Tibial artery (tissue), 4 donors: ENCODE measurements at places on chromosomes 1 and 21.

GRCh38 chr1:162500805-162501204 is 3.2 kb downstream of the UHMK1 start:
- peaks cover 52% of the 10 kb centered on the region for H3K36me3 ChIP-seq
- peaks cover 21% of the 10 kb centered on the region for H3K4me1 ChIP-seq
- no peak for DNase-seq
- H3K4me3 ChIP-seq, result no peak overlapping the region
- no peak overlapping the region for H3K27ac ChIP-seq

DNA sequence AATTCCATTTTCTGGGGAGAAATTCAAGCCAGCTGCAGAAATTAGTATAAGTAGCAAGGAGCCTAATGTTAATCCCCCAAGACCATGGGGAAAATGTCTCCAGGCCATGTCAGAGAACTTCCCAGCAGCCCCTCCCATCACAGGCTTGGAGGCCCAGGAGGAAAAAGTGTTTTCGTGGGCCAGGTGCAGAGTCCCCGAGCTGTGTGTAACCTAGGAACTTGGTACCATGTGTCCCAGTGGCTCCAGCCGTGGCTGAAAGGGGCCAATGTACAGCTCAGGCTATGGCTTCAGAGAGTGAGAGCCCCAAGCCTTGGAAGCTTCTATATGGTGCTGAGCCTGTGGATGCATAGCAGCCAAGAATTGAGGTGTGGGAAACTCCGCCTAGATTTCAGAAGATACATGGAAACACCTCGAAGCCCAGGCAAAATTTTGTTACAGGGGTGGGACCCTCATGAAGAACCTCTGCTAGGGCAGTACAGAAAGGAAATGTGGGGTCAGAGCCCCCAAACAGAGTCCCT is 286.3 kb downstream of the MATN1 start:
- H3K27ac ChIP-seq, result no peak overlapping the region
- H3K4me1 ChIP-seq, result no peaks in the 10 kb centered on the region
- DNase-seq, result no peak
- no peak overlapping the region for H3K4me3 ChIP-seq

- H3K36me3 ChIP-seq, result peaks cover 23% of the 10 kb centered on the region
- no peaks in the 10 kb centered on the region for H3K27me3 ChIP-seq
- DNase-seq, result peak; percentile 65
Measured at GRCh38 chr21:33265664-33266049, 510 bp upstream of the IL10RB start.

- no peak overlapping the region for H3K27ac ChIP-seq
- no peak overlapping the region for H3K4me3 ChIP-seq
- H3K27me3 ChIP-seq, result no peaks in the 10 kb centered on the region
- H3K4me1 ChIP-seq, result no peaks in the 10 kb centered on the region
Measured at GRCh38 chr1:112729909-112730308, 14.8 kb upstream of the PPM1J start.

DNA sequence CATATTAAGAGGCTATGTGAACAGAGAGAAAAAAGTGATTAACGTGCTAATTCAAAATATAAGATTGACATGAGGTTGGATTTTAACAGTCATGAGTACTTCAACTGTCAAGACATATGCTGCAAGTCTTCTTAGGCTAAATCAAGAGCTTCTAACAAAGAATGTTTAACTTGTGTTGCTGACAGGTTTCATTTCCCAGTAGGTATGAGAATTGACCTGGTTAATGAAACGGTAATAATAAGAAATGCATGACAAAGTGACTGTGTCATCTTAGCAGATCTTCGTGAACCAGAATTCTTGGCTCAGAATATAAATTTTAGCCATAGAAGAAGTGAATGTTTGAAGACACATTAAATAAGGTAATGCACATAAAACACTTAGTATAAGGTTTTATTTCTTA is 132.6 kb upstream of the PTGFR start:
- H3K27me3 ChIP-seq, result no peaks in the 10 kb centered on the region
- DNase-seq, result no peak
- no peak overlapping the region for H3K4me3 ChIP-seq
- H3K36me3 ChIP-seq, result no peaks in the 10 kb centered on the region
- H3K4me1 ChIP-seq, result no peaks in the 10 kb centered on the region

DNA sequence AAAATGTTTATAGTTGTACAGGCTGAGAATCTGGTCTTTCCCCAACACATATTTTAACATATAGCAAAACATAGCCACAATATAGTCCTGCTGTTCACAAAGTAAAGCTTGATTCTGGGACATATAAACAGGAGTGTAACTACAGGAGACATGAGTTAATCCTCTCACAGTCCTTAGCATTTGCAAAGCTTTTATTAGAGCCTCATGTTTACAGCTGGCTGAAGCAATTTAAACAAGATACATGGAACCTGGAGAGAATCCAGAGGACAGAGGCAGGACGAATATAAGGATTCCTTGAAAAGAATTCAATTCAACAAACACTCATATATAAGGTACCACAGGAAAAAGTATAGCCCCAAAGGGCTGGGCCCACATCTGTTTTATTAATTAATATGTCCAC is 163.4 kb downstream of the ADGRL4 start:
- no peak overlapping the region for H3K27ac ChIP-seq
- peaks cover 8% of the 10 kb centered on the region for H3K4me1 ChIP-seq
- no peaks in the 10 kb centered on the region for H3K27me3 ChIP-seq
- H3K4me3 ChIP-seq, result no peak overlapping the region

DNA sequence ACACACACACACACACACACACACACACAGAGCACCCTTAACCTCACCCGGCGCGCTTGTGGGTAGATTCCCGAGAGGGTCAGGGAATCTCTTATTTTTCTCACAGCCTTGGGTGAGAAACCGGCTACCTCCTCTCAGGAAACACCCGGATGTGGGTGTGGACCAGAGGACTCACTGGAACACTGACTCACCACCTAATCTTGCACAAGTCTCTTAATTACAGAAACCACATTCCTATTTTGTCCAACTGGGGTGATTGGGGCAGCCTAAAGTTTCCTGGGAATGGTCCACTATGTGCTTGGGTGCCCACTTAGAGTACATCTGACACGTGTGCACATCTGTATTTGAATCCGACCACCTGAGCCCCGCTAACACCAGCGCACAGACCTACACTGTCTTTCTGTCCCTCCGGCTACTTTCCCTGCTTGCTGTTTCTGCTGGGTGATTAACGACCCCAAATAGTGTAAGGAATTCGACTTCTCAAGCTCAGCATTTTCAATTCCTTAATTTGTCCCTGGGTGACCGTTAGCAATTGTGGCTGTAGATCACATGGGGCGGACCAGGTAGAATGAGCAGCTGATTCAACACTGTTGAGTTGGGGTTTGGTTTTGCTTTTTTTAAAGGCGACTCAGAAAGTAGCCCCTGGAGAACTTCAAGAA is 14.0 kb upstream of the TBX15 start:
- H3K4me1 ChIP-seq, result peaks cover 30% of the 10 kb centered on the region
- H3K4me3 ChIP-seq, result peak overlapping the region; percentile 63
- H3K27me3 ChIP-seq, result peaks cover 3% of the 10 kb centered on the region

GRCh38 chr1:201288007-201288406 is 4.7 kb downstream of the PKP1 start:
- no peak overlapping the region for H3K27ac ChIP-seq
- DNase-seq, result no peak
- no peaks in the 10 kb centered on the region for H3K27me3 ChIP-seq
- H3K4me1 ChIP-seq, result peaks cover 7% of the 10 kb centered on the region
- H3K36me3 ChIP-seq, result no peaks in the 10 kb centered on the region
- H3K4me3 ChIP-seq, result no peak overlapping the region

DNA sequence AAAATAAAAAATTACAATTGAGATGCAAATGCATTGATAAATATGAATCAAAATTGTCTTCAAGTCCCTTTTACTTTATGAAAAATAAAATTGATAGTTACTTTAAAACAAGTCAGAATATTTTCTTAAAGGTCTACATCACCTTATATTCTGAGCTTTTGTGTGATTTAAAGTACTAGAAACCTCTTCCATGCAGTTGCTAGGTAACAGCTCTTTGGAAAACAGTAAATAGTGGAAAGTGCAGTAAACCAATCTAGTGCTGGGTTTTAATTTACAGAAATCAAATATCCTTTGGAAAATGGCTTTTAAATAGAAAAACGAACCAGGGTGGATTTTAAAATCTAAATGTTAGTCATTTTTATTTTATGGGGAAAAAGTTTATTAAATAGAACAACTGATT is 227.9 kb downstream of the KCNT2 start:
- no peak overlapping the region for H3K27ac ChIP-seq
- no peaks in the 10 kb centered on the region for H3K4me1 ChIP-seq
- H3K4me3 ChIP-seq, result no peak overlapping the region
- no peaks in the 10 kb centered on the region for H3K27me3 ChIP-seq

- H3K27ac ChIP-seq, result no peak overlapping the region
- H3K4me3 ChIP-seq, result no peak overlapping the region
- no peaks in the 10 kb centered on the region for H3K27me3 ChIP-seq
- H3K36me3 ChIP-seq, result no peaks in the 10 kb centered on the region
Measured at GRCh38 chr1:67695963-67696362, 11.0 kb downstream of the GADD45A start.

GRCh38 chr1:30680879-30681278 is 42.5 kb downstream of the MATN1 start:
- H3K36me3 ChIP-seq, result no peaks in the 10 kb centered on the region
- no peaks in the 10 kb centered on the region for H3K27me3 ChIP-seq
- peak; percentile 7 for DNase-seq
- no peak overlapping the region for H3K27ac ChIP-seq

DNA sequence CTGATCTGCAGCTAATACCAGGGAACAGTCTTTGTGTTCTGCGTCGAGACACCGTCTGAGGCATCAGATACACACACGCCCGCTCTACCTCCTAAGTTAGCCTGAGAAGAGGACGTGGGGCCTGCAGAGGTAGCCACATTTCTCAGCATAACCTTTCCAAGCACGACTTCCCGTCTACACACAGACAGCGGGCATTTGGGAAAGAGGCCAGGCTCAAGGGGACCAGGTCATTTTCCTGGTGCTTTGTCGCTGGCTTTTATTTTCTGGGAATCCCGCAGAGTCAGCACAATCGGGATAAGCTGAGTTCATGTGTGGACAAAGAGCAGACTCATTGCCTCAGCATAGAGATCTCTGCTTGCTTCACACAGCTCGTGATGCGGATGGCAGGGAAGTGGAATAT is 72.5 kb upstream of the SMYD2 start:
- DNase-seq, result no peak

GRCh38 chr1:22908880-22909426 is 63.7 kb downstream of the LACTBL1 start:
- DNase-seq, result no peak
- no peak overlapping the region for H3K4me3 ChIP-seq
- no peaks in the 10 kb centered on the region for H3K4me1 ChIP-seq
- no peaks in the 10 kb centered on the region for H3K36me3 ChIP-seq

GRCh38 chr1:245085508-245086095 is 69.2 kb upstream of the KIF26B start:
- H3K27me3 ChIP-seq, result no peaks in the 10 kb centered on the region
- peaks cover 14% of the 10 kb centered on the region for H3K36me3 ChIP-seq
- H3K4me1 ChIP-seq, result no peaks in the 10 kb centered on the region
- DNase-seq, result no peak

- H3K4me3 ChIP-seq, result peak overlapping the region; percentile 54
- H3K4me1 ChIP-seq, result peaks cover 11% of the 10 kb centered on the region
- no peaks in the 10 kb centered on the region for H3K27me3 ChIP-seq
- peak overlapping the region; percentile 79 for H3K27ac ChIP-seq
Measured at GRCh38 chr1:174990382-174990999, 9.3 kb upstream of the CACYBP start.

DNA sequence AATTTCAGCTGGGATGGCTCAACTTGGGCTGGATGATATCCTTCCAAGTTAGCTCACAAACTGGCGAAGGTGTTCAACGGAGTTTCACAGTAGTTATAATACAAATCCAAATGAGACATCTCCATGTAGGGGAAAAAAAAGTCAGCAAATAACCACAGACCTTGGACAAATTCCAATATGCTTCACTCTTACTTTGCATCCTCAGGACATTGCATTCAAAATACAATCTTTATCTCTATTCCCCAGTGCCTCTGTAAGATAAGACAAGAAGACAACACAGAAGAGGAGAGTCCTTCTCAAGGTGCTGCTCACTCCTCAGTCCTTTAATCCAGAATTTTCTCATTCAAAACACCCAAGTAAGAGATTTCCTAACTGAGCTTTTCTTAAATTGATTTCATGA is 1797.7 kb downstream of the MRPL39 start:
- H3K4me1 ChIP-seq, result no peaks in the 10 kb centered on the region
- H3K36me3 ChIP-seq, result no peaks in the 10 kb centered on the region
- DNase-seq, result no peak
- H3K4me3 ChIP-seq, result no peak overlapping the region

DNA sequence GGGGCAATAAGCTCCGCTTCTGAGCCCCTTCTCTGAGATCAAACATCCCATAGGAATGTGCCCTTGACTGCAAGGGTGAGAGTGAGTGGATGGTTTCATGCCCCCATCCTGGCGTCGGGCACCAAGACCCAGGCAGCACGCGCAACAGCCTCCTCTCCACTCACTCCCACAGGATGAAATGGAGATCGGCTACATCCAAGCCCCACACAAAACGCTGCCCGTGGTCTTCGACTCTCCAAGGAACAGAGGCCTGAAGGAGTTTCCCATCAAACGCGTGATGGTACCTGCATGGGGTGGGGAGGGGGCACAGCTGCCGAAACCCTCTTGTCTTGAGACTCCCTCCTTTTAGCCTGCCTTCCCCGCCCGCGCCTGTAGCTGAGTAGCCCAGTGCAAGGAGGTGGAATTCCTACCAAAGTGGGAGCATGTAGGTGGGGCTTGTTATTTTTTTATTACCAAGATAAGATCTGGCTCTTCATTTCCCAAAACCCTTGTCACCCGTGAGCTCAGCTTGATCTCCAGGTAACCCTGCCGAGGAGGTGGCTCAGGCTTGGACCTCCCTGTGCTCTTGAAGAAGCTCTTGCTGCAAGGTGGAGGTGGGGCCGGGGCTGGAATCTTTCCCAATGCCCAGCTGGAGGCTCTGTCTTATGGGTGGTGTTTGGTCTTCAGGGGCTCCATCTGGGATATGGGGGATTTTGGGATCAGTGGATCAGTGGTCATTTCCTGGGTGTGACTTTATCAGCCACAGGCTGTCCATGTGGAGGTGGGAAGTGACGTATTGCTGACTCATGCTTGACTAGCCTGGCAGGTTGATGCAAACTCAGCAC is 24.0 kb upstream of the PADI6 start:
- no peak for DNase-seq
- H3K4me1 ChIP-seq, result no peaks in the 10 kb centered on the region
- H3K4me3 ChIP-seq, result no peak overlapping the region
- no peak overlapping the region for H3K27ac ChIP-seq
- no peaks in the 10 kb centered on the region for H3K27me3 ChIP-seq
- no peaks in the 10 kb centered on the region for H3K36me3 ChIP-seq

DNA sequence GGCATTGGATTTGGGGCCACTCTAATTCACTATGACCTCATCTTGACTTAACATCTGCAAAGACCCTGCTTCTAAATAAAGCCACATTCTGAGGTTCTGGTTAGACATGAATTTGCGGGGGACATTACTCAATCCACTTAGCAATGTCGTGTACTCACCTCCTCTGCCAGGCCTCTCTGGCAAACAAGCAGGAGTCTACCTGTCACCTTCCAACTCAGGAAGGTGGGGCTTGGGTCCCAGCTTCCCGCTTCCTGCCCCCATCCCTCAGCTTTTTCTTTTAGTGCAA is 177.8 kb downstream of the PSMG1 start:
- H3K4me1 ChIP-seq, result peaks cover 37% of the 10 kb centered on the region
- no peaks in the 10 kb centered on the region for H3K36me3 ChIP-seq
- DNase-seq, result no peak
- peak overlapping the region; percentile 75 for H3K27ac ChIP-seq
- H3K27me3 ChIP-seq, result no peaks in the 10 kb centered on the region
